Effector CD8-positive, alpha-beta T cell (primary cell): ENCODE measurements at places on chromosomes 13 and 19.

DNA sequence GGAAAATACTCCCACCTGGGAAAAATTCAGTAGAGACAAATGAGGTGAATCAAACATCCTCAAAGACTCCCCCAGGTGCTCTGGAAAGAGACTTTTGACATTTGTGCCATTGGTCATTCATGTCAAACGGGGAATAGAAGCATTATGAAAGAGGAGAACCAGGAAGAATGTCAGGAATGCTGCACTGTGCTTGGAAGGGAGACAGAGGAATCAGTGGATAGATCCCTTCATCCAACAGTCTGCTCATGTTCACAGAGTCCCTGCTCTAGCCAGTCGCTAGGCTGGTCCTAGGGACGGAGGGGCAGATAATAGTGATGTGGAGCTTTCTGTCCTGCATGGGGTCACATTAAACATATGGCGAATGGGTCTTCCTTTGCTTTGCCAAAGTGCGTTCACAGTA is 384.4 kb downstream of the FGF9 start:
- DNase-seq: no peak

GRCh38 chr19:13619203-13619632 is 112.9 kb upstream of the CACNA1A start:
- DNase-seq: no peak

DNA sequence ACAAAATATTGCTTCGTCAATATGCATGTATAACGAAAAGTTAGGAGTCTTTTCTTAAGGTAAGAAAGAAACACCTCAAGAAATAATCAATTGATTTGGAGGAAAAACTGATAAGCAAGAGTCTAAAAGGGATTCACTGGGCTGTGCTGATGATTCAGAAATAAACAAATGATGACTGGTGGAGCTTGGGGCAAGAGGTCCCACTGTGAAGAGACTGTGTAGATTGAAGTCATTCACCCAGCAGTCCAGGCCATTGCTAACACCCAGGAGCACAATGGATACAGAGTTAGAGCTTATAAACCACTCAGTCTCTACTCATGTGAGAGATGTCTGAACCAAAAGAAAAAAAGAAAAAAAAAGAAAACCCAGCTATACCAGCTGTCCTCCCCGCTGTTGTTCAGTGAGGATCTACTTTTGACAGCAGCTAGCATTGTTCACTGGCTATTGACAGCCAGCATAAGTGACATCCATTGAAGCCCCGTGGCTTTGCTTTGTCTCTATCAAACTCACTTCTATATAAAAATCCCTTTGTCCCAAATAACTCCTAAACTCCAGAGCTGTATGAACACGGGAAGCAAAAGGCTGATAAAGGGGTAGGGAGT is 255.5 kb downstream of the KCTD12 start:
- DNase-seq: no peak

DNA sequence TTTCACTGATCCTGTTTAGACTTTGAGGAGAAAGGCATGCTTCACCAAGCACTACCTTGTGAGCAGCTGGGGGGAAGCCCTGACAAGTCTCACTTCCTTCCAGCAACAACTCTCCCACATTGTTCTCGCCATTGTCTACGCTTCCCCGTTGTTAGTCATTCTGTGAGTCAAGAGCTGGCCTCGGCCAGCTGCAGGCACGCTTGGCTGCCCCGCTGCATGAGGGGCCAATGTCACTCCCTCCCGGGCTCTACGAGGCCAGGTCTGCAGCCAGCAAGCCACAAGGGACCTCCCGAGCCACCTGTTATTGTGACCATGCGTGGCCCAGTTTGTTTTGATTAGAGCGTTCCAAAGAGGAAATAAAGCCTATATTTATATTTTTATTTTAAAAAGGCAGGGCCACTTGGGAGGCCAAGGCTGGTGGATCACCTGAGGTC is 220.9 kb downstream of the FOXO1 start:
- DNase-seq: no peak

GRCh38 chr19:4575267-4576015 is 16.0 kb upstream of the SEMA6B start:
- DNase-seq: no peak

- DNase-seq: no peak
These were observed 31.8 kb downstream of the TFDP1 start for GRCh38 chr13:113616281-113616906.

- DNase-seq: no peak
These were observed 218.3 kb upstream of the MAB21L1 start for GRCh38 chr13:35694549-35695447.

DNA sequence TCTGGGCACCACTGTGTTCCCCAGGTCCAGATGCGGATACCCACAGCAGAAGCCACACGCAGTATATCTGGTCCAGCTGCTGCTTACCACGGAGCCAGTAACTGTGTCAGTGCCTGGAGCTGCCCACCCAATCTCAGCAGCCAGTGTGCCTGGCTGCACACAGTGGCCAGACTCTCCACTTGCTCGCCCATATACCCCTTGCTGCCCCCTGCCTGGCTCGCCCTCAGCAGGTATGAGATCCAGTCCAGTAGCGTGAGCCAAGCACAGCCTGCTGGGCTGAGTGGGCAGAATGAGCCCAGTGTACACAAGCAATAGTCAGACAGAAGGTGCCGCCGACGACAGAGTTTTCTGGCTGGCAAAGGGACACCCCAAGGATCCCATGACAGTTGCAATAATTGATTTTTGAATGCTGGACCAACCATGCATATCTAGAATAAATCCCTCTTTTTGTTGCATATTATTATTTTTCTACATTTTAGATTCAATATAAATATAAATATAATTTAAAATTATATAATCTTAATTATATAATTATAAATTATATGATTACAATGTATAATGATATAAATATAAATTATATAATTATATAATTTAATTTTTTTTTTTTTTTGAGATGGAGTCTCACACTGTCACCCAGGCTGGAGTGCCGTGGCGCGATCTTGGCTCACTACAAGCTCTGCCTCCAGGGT is 918.8 kb upstream of the MIR17HG start:
- no peak for DNase-seq

- no peak for DNase-seq
These were observed 36.0 kb upstream of the UBL3 start for GRCh38 chr13:29886446-29886845.

DNA sequence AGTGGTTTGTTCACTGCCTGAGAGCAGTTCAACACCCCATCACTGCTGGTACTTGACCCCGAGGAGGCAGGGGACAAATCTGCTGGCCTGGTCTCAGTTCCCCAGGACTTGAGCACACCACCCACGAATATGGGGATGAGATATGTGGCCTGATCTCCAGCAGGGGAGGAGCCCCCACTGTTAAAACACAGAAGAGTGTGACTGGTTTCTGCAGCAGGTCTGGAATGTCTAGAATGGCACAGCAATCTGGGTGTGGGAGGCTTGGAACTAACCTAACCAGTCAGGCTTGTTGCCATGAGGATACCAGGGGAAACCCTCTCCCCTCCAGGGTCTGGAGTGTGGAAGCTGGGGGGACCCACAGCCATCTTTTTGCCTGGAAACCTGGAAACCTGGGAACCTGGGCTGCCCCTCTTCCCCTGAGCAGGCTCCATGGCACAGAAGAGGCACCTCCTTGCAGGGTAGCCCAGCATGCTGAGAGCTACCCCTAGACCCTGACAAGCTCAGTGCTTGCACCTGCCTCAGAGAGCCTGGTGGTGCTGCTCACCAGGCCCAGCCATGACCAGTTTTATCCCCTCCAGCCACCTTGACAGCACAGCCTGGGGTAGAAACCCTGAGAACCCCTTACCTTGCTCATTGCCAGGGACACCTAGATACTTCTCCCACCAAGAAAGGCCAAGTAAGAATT is 273.8 kb downstream of the LIG4 start:
- DNase-seq: no peak

DNA sequence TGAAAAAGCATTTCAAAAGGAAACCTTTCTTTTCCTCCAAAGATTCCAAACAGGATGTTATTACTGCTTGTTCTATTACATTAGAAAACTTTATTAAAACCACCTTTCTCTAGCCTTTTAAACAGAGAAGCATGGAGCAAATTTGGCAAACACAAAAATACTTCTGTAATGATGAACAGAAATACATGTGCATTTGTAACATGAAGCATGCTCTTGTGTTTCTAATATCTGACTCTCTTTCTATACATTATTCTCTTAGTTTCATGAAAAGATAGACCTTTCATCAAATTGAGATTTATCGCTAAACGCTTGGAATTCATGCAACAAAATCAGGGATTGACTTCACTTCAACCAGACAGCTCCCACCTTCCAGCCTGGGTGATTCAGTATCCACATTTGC is 152.8 kb upstream of the IRS2 start:
- no peak for DNase-seq

GRCh38 chr19:19170053-19170872 is at the start of gene MEF2B:
Gene MEF2B, minus strand, starts transcription at chr19:19170263. Its CDS starts 19,528 bp downstream, at chr19:19150735.
- peak; percentile 71 for DNase-seq

GRCh38 chr19:7196763-7197118 is 97.5 kb downstream of the INSR start:
- DNase-seq: no peak

DNA sequence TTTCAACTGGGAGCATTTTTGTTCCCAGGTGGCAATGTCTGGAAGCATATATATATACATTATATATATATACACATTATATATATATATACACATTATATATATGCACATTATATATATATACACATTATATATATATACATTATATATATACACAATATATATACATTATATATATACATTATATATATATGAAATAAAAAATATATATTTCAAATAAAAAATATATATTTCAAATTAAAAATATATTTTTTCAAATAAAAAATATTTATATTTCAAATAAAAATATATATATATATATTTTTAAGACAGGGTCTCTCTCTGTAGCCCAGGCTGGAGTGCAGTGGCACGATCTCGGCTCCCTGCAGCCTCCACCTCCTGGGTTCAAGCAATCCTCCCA is 61.5 kb downstream of the ADGRE1 start:
- DNase-seq: no peak

DNA sequence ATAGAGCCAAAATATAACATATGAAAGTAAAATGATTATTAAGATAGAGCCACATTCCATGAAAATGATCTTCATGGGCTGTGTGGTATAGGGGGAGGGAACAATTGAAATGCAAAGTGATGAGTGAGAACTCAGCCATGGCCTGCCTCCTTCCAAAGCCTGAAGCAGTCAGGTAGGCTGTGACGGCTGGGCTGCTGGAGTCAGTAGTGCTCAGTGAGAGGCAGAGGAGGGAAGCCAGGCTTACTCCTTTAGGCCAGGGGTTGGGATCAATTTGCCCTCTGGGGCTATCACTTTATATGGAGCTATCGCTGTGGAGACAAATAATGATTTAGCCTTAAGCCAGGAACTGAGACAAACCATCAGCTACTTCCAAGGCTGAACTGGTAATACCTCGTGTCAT is 654.9 kb downstream of the FGF9 start:
- DNase-seq: no peak

- no peak for DNase-seq
These were observed 33.6 kb downstream of the ATP7B start for GRCh38 chr13:51977625-51978024.

- DNase-seq: no peak
These were observed 12.4 kb downstream of the CEBPG start for GRCh38 chr19:33385956-33386355.

GRCh38 chr19:38319421-38320258 is at the start of gene KCNK6:
Gene KCNK6, plus strand, starts transcription at chr19:38319845. Its CDS starts 106 bp downstream, at chr19:38319951.
- DNase-seq: peak; percentile 6

DNA sequence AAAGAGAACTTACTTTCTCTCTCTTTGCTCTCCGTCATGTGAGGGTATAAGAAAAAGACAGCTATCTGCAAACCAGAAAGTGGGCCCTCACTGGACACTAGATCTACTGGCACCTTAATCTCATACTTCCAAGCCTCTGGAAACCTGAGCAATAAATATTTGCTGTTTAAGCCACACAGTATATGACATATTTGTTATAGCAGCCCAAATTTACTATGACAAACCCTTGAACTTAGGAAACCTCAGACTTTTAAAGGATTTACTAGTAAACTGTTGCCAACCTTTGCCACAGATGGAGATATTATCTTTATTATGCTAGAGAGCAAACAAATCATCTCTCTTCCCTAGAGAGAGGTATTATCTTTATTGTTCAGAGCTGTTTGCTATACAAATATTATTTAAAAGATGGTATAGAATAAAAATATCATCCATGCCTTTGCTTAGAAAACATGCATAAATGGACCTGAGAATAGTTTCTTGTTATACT is 1446.1 kb downstream of the SLITRK1 start:
- no peak for DNase-seq

- no peak for DNase-seq
These were observed 193.9 kb upstream of the RNF113B start for GRCh38 chr13:98370806-98371515.
